ENCODE measurements at places on chromosomes 16 and 17.

GRCh38 chr17:74325743-74326379 lies at the start of gene KIF19:
TSS of gene KIF19 (plus strand) at chr17:74326226. CDS start at chr17:74326350, 124 bp downstream.
- no peak for DNase-seq

DNA sequence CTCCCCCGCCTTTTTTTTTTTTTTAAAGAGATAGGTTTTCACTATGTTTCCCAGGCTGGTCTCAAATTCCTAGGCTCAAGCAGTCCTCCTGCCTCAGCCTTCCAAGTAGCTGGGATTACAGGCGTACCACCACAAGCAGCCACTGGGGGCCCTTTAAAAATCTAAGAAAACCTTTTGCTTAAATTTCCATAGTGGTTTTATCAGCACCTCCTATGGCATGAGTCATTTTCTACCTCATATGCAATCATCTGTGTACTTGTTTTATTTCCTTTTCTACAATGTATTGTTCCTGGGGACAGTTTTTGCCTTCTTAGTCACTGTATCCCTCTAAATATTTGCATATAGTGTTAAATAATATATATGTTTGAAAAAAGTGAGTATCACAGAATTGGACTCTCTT lies 29.2 kb downstream of the GNA13 start:
- peak; percentile 69 for DNase-seq

DNA sequence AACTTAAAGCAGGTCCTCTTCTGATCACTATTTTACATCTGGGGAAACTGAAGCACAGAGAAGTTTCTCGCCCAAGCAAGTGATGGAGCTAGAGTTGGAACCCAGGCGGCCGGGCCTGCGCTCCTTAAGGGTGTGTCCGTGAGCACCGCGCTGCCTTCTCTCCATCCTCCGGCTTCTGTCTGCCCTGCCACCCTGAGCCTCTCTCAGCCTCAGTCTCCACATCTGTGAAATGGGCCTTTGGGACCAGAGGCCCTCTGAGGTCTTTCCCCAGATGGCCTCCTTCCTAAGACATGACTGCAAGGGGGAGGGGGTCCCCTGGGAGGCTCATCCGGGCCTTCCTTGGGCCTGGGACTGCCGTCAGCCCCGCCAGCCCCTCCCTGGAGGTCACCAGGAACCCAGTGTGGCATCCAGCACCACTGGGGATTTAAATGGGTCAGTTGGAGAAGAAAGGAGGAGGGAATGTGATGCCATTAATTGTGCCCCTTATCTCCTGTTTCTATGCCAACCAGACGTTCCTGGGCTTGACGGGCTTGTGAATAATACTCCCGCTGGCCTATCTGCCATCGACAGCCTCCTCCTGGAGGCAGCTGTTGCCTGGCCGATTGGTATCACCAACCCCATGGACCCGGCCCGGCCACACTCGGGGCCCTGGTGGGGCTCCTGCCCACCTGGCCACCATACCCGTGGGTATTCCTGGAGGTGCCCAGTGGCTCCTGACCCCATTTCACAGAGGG lies 5.1 kb downstream of the ZFPM1 start:
- DNase-seq, result no peak

GRCh38 chr17:8282345-8282744 lies 6.1 kb upstream of the RANGRF start:
- no peak for DNase-seq

GRCh38 chr17:81071761-81072741 lies 37.1 kb downstream of the BAIAP2 start:
- no peak for DNase-seq

GRCh38 chr17:40121181-40122135 lies at the start of gene MSL1:
TSS of gene MSL1 (plus strand) at chr17:40121971. CDS start at chr17:40122613, 642 bp downstream.
- DNase-seq, result peak; percentile 46

DNA sequence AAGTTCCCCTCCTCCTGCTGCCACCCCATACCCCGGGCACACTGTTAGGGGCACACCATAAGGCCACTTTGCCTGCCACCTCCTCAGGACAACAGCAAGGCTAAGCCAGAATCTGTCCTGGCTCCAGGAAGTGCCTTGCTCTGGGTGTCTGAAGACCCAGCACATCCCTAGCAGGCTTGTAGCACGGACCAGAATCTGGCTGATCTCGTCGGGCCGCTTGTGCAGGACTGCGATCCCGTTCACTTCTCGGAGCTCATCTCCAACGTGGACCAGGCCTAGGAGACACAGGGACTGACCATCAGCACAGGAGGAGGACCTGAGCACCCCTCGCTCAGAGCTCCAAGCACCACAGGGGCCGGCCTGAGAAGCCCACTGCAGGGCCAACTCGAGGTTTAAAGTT lies 7.4 kb downstream of the MPP3 start:
- DNase-seq, result no peak

DNA sequence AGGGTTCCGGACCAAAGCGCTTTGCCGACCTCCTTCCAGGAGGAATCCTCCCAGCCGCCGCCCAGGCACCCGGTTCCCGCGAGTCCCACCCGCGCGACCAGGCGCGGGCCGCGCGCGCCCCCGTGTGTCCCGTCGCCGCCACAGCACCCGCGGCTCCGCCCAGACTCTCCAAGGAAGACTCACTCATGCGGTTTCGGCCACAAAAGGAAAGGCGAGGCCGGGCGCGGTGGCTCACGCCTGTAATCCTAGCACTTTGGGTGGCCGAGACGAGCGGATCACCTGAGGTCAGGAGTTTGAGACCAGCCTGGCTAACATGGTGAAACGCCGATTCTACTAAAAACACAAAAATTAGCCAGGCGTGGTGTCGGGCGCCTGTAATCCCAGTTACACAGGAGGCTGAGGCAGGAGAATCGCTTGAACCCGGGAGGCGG lies 3.5 kb upstream of the PKMYT1 start:
- peak; percentile 78 for DNase-seq

- no peak for DNase-seq
Observed at GRCh38 chr17:43873091-43873490, 26.1 kb downstream of the CD300LG start.

DNA sequence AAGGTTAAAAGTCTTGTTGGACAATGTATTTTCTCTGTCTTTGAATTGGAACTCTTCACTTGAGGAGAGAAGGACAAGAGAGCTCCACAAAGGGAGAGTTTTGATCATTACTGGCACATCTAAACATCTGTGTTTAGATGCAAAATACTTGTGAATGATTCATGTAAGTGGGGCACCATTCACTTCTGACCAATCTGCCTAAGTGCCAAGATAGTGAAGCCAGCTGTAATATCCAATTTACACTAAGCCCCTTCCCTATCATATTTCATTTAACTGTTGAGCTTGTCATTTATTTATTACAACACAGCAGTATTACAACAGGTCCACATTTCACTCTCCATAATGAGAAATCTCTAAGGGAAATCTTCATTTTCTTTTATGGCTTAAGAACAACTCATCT lies 832.3 kb upstream of the GOT2 start:
- DNase-seq, result no peak

- no peak for DNase-seq
Observed at GRCh38 chr17:82883419-82884031, 43.7 kb upstream of the ZNF750 start.

DNA sequence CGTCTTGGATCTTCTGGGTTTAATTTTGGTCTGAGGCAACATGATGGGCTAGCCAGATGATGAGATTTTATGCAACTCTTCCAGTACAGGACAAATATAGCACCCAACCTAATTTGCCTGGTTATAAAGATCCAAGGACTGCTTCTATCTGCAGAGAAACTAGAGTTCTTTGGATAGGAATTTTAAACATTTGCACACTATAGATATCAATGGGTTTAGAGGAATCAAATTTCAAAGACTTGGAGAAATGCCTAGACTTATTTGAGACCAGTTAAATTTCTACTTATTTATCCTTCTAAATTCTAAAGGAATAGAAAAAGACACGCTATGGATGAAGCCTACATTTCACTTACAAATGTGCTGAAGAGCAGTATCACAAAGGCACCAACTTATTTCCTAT lies 12.6 kb downstream of the PMFBP1 start:
- no peak for DNase-seq

GRCh38 chr16:1913327-1914083 lies 4.7 kb downstream of the HS3ST6 start:
- no peak for DNase-seq

- DNase-seq, result no peak
Observed at GRCh38 chr17:1011138-1011537, 14.2 kb downstream of the TIMM22 start.

GRCh38 chr17:30091121-30091670 lies 25.4 kb upstream of the NSRP1 start:
- no peak for DNase-seq

DNA sequence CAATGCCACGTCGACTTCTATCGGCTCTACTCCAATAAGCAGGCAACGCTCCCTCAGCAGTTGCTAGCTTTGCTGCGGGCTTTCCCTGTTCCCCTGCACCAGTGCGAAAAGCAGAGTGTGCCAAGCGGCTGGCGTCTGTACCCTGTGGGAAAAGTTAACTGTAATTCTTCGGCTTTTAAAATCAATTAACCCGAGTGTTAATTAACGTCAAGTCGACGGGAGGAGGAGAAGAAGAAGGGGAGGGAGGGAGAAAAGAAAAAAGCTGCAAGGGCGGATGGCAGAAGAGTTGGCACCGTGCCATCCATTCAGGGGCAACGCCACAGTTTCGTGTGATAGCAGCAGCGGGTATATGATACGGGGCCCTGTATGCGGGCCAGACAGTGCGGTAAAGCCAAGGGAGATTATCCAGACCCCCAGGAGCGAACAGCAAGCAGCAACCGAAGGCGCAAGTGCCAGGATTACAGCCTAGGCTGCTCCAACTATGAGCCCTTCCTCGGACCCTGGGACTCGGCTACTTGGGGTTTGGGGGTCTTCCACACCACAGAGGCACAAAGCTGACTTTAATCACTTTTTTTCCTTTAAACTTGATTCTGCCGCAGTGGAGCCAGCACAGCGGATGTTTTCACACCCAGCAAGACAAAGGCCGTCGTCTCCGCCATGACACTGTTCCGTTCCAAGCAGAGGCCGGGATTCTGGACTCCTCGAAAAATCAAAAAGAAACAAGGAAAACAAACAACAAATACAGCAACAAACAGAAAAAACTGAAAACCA lies 253.8 kb upstream of the PMFBP1 start:
- no peak for DNase-seq

DNA sequence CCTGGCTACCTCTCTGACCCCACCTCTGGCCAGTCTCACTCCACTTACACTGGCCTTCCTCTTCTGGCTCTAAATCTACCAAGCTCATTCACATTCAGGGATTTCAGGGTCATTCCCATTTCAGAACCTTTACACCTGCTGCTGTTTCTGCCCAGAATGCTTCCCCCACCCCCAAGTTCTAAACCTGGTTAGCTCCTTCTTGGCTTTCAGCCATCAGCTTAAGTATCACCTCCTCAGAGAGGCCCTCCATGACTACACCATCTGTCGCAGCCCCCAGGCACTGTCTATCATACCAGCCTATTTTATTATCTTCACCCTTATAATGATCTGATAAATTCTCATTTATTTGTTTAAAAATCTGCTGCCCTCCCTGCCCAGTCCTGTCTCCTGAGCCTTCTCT lies 23.3 kb upstream of the NGFR start:
- no peak for DNase-seq

- DNase-seq, result no peak
Observed at GRCh38 chr16:4089811-4090301, 26.4 kb downstream of the ADCY9 start.

DNA sequence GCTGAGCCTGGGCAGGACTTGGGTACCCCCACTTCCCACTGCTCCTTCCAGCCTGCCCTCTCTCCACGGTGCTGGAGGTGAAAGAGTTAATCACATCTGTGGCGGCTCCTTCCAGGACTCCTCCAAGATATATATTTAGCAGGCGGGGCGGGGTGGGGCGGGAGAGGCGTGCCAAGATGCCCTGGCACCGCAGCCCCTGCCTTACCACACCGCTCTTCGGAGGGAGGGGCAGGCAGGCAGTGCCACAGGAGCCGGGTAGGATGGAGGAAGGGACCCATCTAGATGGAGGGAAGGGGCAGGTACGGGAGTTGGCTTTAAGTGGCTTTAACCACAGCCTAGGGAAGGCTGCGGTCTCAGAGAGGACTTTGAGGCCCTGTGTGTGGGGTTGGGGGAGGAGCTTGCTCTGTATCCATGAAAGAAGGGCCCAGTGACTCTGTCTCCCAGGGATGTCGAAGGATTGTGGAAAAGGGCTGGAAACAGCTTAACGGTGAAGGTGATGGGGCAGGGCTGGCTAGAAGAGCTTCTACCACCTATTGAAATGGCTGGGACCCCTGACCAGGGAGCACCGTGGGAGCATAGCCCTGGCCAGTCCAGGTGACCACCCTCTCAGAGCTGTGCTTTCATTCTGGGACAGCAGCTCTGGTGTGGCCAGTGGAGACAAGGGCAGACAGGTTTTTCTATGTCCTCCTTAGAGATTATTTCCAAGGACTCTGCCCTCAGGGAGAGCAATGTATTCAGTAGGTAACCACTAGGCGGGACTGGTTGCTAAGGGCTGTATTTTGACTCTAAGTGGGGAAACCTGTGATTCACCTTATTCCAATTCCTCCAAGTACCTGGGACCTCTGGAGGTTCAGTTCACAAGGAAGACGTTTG lies 13.0 kb downstream of the GPR142 start:
- DNase-seq, result no peak

DNA sequence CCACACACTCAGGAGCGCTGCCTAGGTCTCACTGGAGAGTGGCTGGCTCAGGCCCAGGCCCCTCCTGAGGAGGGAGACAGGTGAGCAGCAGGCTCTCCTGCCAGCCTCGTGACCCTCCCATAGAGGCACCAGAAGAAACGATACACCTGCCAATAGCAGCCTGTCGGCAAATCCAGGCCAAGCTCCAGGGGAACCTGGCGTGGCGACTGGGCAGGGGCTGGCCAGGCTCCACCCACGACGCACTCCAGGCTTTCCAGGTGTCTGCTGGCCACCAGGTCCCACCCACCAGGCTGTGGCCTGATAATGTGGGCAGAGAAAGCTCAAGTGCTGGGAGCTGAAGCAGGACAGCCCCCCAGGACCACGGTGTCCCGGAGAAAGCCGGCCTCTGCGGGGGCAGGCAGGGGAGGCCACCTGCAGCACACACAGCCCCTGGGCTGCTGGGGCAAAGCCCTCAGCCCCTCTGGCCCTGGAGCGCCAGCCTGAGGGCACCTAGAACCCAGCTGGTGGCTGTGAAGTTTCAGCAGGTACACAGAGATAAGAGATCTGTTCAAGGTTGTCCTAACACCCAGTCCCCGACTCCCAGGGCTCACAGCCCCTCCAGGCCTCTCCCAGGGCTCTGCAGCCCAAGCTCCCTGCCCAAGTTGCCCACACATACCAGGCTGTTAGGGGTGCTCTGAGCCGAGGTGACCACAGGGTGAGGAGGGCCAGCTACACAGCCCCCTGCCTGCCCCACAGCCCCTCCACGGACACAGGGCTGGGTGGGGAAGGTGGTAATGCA lies 2.4 kb downstream of the PGAP6 start:
- no peak for DNase-seq

DNA sequence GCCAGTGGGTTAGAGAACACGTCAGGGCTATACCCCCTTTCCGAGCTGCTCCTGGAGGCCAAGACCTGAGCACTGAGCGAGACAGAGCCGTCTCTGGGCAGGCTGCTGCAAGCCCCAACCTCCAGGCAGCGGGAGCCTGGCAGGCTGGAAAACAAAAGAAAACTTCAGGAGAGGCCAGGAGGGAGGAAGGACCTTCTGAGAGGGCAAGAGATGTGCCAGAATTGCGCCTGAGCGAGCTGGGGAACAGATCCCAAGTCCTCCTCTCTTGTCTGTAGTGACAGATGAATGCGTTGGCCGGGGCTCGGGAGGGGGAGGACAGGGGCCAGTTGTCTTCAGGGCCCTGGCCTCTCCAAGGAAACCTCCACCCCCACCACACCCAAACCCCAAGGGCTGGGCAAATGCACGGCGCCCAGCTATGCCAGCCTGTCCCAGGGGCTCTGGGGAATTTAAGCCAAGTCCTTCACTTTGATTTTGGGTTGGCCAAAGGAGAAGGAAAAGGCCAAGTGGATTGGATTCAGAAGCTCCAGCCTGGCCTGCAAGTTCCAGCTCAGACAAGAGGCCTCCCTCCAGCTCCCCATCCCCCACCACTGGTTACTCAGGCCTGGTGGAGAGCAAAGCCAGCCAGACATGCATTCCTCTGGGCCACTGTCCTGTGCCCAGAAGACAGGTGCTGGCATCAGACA lies 18.1 kb downstream of the SDK2 start:
- no peak for DNase-seq

Data from RCC 7860 (cell line).